ENCODE measurements at places on chromosomes 6 and 20.
A peak's percentile ranks its signal among the peaks of the same experiment; 100 is the strongest.

- no peak for DNase-seq
Measured at GRCh38 chr20:45971425-45971674, 653 bp downstream of the ZNF335 start.

DNA sequence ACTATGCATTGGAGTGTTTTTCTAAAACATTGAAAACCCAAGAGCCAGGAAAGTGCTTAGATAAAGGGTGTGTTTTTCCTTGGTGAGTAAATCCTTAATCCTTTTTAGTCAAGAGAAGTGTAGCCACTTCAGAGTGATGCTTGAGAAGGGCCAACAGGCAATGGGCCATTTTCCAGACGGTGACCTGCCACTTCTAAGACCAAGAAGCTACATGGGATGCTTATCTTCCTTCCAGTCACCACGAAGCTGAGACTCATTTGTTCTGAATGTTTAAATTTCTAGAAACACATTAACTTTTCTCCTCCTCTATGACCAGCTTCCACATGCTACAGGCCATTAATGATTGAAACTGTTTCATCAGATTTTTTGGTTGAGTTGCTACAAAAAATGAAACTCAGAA lies 34.4 kb upstream of the NHSL1 start:
- no peak for DNase-seq

DNA sequence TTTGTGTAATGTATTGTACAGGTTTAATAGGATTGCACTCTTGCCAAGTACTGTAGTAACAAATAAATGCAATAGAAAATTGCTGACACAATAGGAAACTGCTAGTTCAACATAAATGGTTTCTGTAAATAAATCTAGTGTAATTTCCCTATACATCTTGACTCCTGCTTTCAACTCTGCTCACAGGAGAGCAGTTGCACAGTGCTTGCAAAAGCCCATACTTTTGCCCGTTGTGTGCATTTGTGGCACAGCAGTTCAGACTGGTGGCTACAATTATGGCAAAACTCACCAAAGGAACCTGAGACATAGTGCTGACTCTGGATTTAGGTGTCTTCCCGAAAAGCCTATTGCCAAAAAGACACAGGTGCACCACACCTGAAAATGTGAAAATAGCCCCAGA lies 953.3 kb upstream of the SLC35B3 start:
- DNase-seq, result no peak

DNA sequence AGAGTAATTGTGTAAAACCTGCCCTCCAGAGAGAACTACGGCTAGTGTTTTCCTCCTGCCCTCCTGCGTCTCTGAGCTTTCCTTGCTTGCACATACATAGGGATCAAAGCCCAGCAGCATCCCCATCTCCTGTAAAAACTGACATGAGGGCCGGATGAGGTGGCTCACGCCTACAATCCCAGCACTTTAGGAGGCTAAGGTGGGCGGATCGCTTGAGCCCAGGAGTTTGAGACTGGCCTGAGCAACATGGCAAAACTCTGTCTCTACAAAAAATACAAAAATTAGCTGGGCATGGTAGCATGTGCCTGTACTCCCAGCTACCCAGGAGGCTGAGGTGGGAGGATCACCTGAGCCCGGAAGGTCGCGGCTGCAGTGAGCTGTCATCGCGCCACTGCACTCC lies 40.3 kb upstream of the SMIM29 start:
- no peak for DNase-seq

DNA sequence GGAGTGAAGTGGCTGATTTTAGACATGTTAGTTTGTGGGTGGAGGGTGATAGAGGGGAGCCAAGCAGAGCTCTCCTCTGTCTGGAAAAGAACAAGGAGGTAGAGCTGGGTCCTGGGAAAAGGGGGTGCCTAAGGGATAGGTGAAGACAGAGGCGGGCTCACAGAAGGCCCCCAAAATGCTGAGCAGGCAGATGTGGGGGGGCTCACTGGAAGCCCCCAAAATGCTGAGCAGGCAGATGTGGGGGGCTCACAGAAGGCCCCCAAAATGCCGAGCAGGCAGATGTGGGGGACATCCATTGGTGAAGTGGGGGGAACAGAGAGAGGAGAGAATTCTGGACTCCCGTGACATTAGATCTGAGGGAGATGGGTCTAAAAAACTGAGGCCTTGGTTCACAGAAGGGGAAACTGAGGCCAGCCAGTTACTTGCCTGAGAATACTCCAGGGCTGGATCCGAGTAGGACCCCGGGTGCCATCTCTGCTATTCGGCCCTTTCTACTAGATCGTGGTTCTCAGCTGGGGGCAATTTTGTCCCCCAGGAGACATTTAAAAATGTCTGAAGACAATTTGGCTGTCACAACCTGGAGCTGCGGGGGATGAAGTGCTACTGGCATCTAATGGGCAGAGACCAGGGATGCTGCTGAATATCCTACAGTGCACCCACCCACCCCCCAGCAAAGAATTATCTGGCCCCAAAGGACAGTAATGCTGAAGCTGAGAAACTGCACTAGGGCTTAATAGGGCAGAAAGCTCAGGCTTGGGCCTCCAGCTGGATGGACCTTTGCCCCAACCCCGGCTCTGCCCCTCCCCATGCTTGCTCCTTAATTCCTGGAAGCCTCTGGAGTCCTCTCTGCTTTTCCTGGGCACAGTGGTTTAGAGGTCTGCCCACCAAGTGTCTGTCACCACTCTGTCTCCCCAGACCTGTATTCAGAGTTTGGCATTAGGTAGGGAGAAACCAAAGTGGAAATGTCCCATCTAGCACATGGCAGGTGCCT lies 2.1 kb downstream of the LPIN3 start:
- no peak for DNase-seq

DNA sequence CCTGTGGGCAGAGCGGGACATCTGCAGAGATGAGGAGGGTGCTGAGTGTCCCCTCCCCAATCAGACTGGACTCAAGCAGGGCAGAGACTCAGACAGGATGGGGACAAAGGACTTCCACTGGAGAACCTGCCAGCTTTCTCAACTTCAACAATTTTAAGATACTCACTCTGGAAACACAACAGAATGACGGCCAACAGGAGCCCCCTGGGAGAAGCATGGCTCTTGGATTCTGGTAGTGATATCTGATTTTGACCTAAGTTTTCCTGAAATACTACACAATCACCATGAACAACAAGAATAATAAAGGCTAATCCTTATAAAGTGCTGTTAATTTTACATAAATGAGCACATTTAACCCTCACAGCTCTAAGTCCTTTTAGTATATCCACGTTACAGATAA lies 83.5 kb upstream of the PLEKHG1 start:
- DNase-seq, result no peak

DNA sequence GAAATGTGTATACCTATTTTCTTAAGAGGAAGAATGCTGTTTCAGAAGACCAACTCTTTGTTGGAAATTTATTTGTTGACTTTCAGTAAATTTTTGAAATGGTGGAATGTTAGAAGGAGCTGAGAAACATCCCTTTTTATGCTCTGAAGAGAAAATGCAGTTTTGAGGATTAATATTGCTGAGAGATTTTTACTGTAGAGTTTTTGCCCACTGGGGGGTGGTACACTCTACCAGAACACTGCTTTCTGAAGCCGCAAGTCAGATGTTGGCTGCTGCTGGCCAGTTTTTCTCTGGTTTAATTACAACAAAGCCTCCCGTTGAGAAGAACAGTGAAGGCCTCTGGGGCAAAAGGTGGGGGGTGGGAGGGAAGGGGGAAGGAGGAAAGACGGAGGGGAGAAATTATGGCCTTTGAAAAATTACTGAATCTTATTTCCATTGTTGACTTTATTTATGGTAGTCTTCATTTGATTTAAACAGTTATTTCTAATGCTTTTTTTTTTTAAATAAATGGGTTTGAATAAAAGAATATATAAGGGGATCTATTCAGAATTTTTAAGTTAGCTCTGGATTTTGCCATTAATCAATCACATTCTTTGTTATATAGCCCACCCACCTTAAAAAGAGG lies 3.0 kb downstream of the FLRT3 start:
- peak; percentile 89 for DNase-seq

GRCh38 chr6:152232501-152233151 lies 404.5 kb downstream of the SYNE1 start:
- DNase-seq, result peak; percentile 60

DNA sequence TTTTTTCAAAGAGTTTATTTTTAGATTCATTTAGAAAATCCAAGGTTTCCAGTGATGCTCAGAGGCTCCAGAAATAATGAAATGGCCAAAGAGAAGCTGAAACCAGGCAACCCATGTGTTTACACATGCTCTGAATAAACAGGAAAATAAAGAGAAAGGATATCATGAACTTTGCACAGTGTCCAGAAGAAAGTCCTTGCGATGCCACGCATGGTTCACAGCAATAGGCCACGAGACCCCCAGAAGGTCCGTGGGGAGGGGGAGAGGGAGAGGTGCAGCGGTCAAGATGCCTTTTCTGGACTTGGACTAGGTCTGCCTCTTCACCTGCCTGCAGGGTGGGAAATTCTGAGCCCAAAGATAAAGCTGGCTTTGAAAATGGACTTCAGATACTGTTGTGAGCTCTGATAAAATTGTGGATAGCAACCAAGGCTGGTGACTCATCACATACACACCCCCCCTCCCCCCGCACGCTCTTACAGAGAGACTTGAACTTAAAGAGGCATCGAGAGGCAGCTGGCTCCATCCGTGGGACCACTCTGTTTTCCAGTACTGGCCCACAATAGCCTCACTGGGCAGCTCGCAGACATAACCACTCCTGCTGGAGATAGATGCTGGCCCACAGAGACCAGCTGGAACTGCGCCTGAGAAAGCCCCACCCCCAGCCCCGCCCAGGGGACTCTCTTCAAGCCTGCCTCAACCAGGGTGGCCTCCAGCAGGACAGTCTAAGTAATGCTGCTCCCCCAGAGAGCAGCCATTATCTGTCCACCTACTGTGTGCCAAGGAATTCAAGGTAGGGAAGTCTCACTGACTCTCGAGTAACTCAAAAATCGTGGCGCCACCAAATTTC lies 21.2 kb upstream of the NFATC2 start:
- peak; percentile 84 for DNase-seq

DNA sequence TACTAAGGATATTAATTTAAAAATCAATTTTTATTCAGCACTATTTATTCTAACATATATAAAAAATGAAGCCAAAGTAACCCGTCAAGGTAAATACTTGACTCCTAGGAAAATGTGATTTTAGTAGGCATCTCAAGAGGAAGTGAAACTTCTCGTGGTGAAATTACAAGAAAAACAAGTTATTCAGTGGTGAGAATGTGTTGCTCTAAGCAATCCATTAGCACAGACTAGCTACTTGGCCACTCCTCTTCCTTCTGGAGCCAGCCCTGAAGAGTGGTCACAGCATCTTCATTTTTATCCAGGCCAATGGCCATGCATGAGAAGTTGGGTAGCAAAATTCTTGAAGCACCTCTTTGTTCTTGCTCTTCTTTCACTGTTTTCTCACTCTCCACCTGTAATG lies 40.4 kb upstream of the GFRAL start:
- DNase-seq, result no peak

- DNase-seq, result no peak
Measured at GRCh38 chr6:170006071-170006899, 254.9 kb downstream of the ERMARD start.

DNA sequence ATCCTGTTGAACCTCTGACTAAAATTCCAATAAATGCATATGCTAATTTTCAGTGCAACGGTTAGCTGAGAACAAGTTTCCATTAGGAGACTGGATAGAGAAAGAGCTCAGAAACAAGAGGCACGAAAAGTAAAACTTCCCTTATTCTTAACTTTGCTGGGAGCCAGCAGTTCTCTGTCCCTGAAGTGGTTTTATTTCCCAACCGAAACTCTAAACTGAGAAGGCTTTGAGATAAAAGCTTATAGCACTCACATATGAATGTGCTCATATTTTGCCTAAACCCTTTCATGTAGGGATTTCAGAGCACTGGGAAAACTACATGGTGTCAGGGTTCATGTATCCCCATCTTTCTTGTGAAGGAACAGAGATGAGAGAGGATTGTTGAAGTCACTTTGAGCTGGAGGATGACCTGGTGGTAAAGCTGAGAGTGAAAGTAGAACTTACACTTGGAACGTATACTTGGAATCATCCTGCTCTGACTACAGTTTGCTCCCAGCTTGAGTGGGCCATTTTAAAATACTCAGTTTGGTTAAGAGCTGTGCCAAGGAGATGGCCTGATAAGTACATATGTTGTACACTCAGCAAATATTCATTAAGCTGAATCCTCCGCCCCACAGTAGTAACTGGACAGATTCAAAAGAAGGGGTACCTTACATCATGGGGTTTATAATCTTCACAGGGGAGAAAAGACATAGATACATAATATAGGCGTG lies 324.2 kb upstream of the CNR1 start:
- DNase-seq, result no peak

- DNase-seq, result peak; percentile 74
Measured at GRCh38 chr6:35363293-35363750, 21.0 kb downstream of the PPARD start.

Data from adipocyte (in vitro differentiated cells).